H1 (cell line): ENCODE measurements at places on chromosomes 7 and 10.

DNA sequence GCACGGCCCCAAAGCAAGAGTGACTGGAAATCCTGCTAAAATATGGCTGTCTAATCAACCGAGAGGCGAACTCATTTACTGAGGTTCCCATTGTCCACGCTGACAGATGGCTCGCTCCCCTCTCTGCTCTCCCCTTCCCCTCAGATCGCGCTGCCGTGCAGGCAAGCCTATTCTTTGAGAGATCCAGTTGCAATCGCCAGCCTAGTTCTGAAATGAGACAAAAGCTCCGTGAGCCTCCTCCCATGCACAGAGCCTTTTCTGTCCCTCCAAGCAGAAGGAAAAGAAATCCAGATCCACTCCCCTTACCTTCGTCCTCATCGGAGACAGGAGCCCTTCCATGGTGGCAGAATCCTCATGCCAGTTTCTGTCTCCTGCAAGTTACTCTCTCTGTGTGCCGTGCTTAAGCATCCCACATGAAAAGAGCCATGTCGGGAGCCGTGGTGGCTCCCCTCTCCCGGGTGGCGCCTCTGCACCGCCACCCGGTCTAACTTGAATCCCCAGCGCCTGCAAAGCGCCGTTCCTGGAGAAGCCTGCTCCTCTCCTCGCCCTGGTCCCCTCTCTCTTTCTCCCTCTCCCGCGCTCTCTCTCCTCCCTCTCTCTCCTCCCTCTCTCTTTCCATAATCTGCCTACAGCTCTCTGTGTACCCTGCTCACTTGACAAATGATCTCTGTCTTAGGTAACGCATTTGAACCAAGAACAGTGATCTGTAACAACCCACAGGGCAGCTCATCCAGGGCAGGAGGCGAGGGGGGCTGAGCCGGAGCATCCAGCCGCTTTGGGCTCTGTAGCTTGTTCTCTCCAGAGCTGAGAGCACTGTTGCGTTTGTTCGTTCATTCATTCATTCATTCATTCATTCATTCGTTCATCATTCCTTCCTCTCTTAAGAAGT is 156.8 kb downstream of the FRMD4A start:
- H3K36me3 ChIP-seq, result no peaks in the 10 kb centered on the region
- no peaks in the 10 kb centered on the region for H3K27me3 ChIP-seq
- H3K27ac ChIP-seq, result no peak overlapping the region
- DNase-seq, result no peak
- peak overlapping the region; percentile 69 for H3K4me3 ChIP-seq

GRCh38 chr7:44608916-44609648 is 2.7 kb downstream of the OGDH start:
- no peaks in the 10 kb centered on the region for H3K36me3 ChIP-seq
- peaks cover 7% of the 10 kb centered on the region; the same call in 1 of the 2 replicates for H3K4me1 ChIP-seq
- H3K4me3 ChIP-seq, result no peak overlapping the region
- H3K27ac ChIP-seq, result no peak overlapping the region
- H3K27me3 ChIP-seq, result no peaks in the 10 kb centered on the region

GRCh38 chr10:106577266-106577665 is 587.2 kb downstream of the SORCS1 start:
- no peaks in the 10 kb centered on the region for H3K36me3 ChIP-seq
- H3K4me1 ChIP-seq, result 0 out of 2 replicates have a peak, but pooled peaks cover 3% of the 10 kb centered on the region
- no peaks in the 10 kb centered on the region for H3K27me3 ChIP-seq
- H3K4me3 ChIP-seq, result no peak overlapping the region
- peak; percentile 70 for DNase-seq

- H3K27ac ChIP-seq, result no peak overlapping the region
- H3K4me1 ChIP-seq, result peaks cover 3% of the 10 kb centered on the region; the same call in 1 of the 2 replicates
- H3K27me3 ChIP-seq, result peaks cover 2% of the 10 kb centered on the region; the same call in 1 of the 2 replicates
- no peak for DNase-seq
- no peaks in the 10 kb centered on the region; the same call in 1 of the 2 replicates for H3K36me3 ChIP-seq
Measured at GRCh38 chr7:123537026-123537642, 2.7 kb upstream of the IQUB start.

GRCh38 chr7:126720232-126720631 is 532.5 kb downstream of the GRM8 start:
- H3K4me3 ChIP-seq, result no peak overlapping the region
- DNase-seq, result no peak
- H3K36me3 ChIP-seq, result no peaks in the 10 kb centered on the region
- H3K27ac ChIP-seq, result no peak overlapping the region
- H3K27me3 ChIP-seq, result no peaks in the 10 kb centered on the region

DNA sequence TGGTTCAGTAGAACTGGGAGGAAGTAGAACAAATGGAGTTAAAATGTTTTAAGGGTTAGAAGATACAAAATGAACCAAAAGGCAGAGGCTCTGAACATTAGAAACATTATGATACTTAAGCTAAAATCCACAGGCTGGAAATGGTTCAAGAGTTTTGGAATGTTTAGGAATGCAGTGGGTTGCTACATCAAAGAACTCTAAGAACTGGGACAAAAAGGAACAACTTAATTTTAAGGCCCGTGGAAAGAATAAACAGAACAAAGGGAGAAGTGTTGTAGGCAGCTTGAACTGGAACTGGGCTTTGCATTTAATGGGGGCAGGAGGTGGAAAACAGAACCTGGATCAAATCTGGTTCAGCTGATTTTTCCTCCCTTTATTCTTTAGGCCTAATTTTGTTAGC is 3.5 kb upstream of the C7orf25 start:
- no peak overlapping the region for H3K4me3 ChIP-seq
- H3K36me3 ChIP-seq, result peaks cover 7% of the 10 kb centered on the region
- no peak overlapping the region for H3K27ac ChIP-seq
- no peaks in the 10 kb centered on the region for H3K27me3 ChIP-seq
- peaks cover 3% of the 10 kb centered on the region for H3K4me1 ChIP-seq
- DNase-seq, result no peak

DNA sequence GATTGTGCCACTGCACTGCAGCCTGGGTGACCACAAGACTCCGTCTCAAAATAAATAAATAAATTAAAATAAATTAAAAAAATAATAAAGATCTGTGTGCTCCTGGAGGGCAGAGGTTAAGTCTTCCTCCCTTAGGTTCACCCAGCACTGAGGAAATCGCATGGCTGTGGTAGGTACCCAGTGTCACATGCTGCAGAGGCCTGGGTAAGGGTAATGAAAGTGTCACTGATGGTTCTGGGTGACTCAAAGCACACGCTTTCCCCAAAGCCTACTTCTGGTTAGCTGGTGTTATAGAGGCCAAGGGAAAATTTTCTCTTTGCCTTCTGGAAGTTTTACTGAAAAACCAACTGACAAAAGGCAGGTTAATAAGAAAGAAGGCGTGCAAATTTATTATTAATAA is 88.8 kb upstream of the ITGB1 start:
- H3K4me3 ChIP-seq, result no peak overlapping the region
- no peaks in the 10 kb centered on the region for H3K27me3 ChIP-seq
- no peak overlapping the region for H3K27ac ChIP-seq
- no peaks in the 10 kb centered on the region for H3K36me3 ChIP-seq

GRCh38 chr7:418636-419280 is 100.9 kb downstream of the PDGFA start:
- H3K27me3 ChIP-seq, result no peaks in the 10 kb centered on the region
- peaks cover 6% of the 10 kb centered on the region for H3K4me1 ChIP-seq
- no peak overlapping the region for H3K27ac ChIP-seq
- no peak for DNase-seq

- H3K4me1 ChIP-seq, result peaks cover 12% of the 10 kb centered on the region; the same call in 1 of the 2 replicates
- H3K27ac ChIP-seq, result no peak overlapping the region
- no peak overlapping the region for H3K4me3 ChIP-seq
- H3K36me3 ChIP-seq, result no peaks in the 10 kb centered on the region
- no peaks in the 10 kb centered on the region for H3K27me3 ChIP-seq
Measured at GRCh38 chr10:90319188-90319914, 538.5 kb downstream of the HTR7 start.

DNA sequence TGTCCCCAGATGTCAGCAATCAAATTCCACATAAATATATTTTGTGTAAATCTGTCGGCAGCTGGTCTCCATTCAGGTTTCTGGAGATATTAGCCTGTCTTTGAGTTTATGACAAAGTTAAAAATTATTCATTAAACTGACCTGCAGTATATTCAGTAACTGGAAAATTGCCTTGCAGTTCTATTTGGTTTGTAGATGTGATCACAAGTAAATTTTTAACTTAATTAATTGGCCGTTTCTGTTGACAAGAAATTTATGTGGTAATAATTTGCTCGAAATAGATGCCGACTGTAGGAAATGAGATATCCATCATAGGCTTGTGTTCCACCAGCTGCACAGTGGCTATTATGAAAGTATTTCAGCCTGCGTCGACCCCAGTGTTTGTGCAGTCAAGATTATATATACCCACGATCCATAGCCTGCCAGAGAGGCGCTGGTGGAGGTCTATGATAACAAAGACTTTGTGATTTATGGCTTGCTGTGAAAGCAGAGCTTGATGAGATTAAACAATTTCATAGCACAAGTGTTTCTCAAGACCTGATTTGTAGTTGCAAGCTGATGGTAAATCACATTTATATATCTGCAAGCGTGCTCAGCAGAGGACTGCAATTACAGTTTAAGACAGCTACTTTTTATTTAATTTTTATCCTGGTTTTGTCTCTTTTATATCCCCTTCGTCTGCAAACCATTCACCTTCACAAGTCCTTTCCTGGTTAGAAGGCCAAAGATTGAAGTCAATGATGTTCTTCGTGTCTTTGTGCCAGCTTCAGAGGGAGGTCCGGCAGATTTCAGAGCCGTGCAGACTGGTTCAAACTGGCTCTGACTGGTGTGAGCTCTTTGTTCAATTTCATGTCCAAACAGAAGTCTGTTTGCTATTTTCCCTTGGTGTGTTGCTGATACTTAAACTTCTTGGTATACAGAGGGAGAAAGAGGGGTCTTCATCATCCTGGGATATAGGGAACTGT is 850.9 kb downstream of the LRMDA start:
- no peaks in the 10 kb centered on the region for H3K36me3 ChIP-seq
- no peaks in the 10 kb centered on the region for H3K4me1 ChIP-seq
- DNase-seq, result no peak
- H3K4me3 ChIP-seq, result no peak overlapping the region
- H3K27me3 ChIP-seq, result no peaks in the 10 kb centered on the region

DNA sequence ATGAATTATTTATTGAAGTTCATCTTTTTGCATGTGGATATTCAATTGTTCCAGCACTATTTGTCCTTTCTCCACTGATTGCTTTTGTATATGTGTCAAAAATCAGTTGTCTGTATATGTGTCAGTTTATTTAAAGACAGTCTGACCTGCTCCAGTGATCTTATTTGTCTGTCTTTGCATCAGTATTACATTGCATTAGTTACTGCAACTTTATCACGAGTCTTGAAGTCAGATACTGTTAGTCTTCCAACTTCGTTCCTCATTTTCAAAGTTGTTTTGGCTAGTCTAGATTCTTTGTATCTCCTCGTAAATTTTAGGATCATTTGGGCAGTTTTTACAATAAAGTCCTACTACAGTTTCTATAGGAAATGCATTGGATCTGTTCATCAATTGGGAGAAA is 166.4 kb downstream of the CELF2 start:
- DNase-seq, result no peak
- H3K4me3 ChIP-seq, result no peak overlapping the region
- H3K4me1 ChIP-seq, result no peaks in the 10 kb centered on the region; the same call in 1 of the 2 replicates
- H3K36me3 ChIP-seq, result peaks cover 3% of the 10 kb centered on the region; the same call in 1 of the 2 replicates

GRCh38 chr7:134619627-134620331 is 26.9 kb upstream of the BPGM start:
- no peak overlapping the region for H3K27ac ChIP-seq
- no peak for DNase-seq
- no peaks in the 10 kb centered on the region; the same call in 1 of the 2 replicates for H3K27me3 ChIP-seq

- H3K27ac ChIP-seq, result peak overlapping the region; percentile 23; the same call in 1 of the 2 replicates
- H3K4me3 ChIP-seq, result no peak overlapping the region
Measured at GRCh38 chr7:157355784-157356511, 19.1 kb downstream of the DNAJB6 start.

DNA sequence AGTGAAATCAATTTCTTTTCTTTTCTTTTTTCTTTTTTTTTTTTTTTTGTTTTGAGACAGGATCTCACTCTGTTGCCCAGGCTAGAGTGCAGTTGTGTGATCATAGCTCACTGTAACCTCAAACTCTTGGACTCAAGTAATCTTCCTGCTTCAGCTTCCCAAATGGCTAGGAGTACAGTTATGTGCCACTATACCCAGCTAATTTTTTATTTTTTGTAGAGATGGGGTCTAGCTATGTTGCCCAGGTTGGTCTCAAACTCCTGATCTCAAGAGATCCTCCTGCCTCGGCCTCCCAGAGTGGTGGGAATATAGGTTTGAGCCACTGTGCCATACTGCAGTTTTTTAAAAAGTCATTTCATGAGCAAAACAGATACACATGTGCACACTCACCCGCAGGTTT is 79.8 kb downstream of the ANK3 start:
- no peaks in the 10 kb centered on the region for H3K36me3 ChIP-seq

DNA sequence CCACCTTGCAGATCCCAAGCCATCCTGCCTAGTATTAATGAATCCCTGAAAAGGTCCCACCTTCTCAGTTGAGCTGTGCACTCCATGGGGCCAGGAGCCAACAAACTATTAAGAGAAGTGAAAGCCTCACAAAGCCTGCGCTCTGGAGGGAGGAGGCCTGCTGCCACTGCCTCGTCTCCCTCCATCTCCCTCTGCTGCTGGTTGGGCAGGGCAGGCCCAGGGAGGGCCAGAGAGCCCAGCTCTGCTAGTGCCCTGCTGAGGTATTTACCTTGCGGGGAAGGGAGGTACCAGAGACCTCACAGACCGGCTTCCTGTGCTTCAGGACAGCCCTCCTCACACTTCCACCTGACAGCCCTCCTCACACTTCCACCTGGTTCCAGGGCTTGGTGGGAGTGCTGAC is 171.5 kb downstream of the SH3PXD2A start:
- H3K4me3 ChIP-seq, result no peak overlapping the region
- H3K27me3 ChIP-seq, result no peaks in the 10 kb centered on the region
- 0 out of 2 replicates have a peak, but pooled peaks cover 3% of the 10 kb centered on the region for H3K4me1 ChIP-seq
- no peaks in the 10 kb centered on the region for H3K36me3 ChIP-seq
- DNase-seq, result no peak

GRCh38 chr7:112449353-112449752 is 907 bp upstream of the IFRD1 start:
- peak overlapping the region; percentile 93 for H3K4me3 ChIP-seq
- no peaks in the 10 kb centered on the region for H3K36me3 ChIP-seq
- DNase-seq, result no peak
- H3K27me3 ChIP-seq, result no peaks in the 10 kb centered on the region
- no peak overlapping the region for H3K27ac ChIP-seq

- no peak for DNase-seq
- H3K4me3 ChIP-seq, result no peak overlapping the region
- H3K4me1 ChIP-seq, result 0 out of 2 replicates have a peak, but pooled peaks cover 2% of the 10 kb centered on the region
- H3K36me3 ChIP-seq, result peaks cover 6% of the 10 kb centered on the region; the same call in 1 of the 2 replicates
- no peak overlapping the region for H3K27ac ChIP-seq
Measured at GRCh38 chr10:188546-188945, 53.3 kb downstream of the ZMYND11 start.
